T-helper 1 cell (primary cell): ENCODE measurements at places on chromosomes 7 and 10.

- no peak for DNase-seq
Observed at GRCh38 chr7:94374231-94374630, 20.5 kb upstream of the COL1A2 start.

- no peak for DNase-seq
Observed at GRCh38 chr10:101615525-101616116, 27.5 kb downstream of the DPCD start.

GRCh38 chr10:82210331-82210730, 335.3 kb downstream of the NRG3 start:
- no peak for DNase-seq

DNA sequence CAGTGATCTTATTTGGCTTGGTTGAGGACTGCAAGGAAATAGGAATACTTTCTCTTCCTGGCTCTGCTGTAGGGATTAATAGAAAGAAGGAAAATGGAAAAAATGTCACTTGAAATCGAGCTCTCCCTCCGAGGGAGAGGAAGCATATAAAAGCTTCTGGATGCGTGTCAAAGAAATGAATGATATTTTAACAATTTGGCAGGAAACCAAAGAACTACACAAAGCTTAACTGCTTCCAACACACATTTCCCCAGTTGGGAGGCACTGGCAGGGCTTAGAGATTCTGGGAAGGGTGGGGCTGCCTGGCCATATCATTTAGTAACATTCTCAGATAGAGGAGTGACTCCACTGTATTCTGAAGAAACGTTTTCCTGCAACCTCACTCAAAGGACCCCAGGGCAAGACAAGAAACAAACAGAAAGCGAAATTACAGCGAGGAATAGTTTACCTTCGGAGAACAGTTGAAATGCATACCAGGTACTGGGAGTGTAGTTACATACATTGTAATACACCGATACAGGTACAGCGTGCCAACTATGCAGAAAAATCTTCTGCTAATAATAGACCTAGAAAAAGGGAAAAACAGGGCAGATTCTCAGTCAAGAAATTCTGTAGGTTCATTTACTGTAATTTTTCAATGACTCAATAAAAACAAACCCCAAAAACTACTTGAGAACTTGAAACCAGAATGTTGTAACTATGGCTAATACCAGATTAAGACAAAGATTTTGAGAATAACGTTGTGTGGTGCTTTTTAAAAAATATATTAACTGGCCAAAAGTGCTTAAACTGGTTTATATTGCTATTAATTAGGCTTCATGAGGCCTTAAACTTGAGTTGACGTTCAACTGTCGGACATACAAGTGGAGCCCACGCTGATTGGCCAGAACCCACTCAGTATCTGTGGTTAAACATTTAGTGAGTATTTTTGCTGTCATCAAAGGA, 75.7 kb upstream of the ASAH2 start:
- no peak for DNase-seq

DNA sequence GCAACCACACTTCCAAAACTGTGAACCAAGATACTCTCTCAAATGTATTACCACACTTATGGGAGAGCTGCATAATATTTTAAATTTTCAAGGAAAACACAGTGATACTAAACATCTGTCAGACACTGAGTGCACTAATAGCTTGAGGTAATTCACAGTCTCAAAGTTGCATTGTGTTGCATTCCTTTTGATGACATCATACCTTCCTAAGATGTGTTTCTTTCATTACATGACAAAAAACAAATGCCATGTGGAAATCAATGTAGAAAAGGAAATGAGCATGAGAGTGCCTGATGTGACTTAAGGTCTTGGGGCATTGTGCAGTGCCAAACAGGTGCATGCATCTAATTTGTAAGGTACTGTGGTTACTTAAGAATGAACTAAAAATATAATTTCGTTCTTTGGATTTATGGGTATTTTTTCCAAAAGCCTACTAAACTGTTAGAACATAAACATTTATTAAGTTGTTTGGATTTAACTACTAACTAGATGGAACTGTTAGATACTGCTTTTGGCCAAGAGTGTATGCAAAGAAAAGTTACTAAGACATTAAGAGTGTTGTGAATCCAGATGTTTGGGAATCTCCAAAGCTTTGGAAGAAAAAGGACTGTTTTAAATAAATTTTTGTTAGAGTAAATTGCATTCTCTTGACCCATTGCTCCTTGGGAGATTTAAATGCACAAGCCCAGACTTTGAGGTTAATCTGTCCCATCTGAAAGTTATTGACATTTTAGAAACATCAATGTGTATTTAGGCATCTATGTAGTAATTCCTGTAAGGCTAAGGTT, 496.2 kb upstream of the SEMA3D start:
- DNase-seq: no peak

GRCh38 chr10:71039551-71039950, 151.2 kb upstream of the PCBD1 start:
- no peak for DNase-seq

- no peak for DNase-seq
Observed at GRCh38 chr7:84372155-84372621, 177.6 kb upstream of the SEMA3A start.

GRCh38 chr7:24477398-24478136, 95.7 kb upstream of the PALS2 start:
- DNase-seq: no peak

- no peak for DNase-seq
Observed at GRCh38 chr7:36607721-36608095, 116.6 kb downstream of the AOAH start.

- DNase-seq: no peak
Observed at GRCh38 chr7:88205179-88205578, 14.7 kb downstream of the SRI start.

GRCh38 chr7:146214842-146215241, 98.2 kb downstream of the CNTNAP2 start:
- no peak for DNase-seq

- no peak for DNase-seq
Observed at GRCh38 chr10:116553378-116553980, 7.7 kb downstream of the PNLIP start.

- no peak for DNase-seq
Observed at GRCh38 chr10:49597426-49598163, 12.5 kb upstream of the SLC18A3 start.

GRCh38 chr7:16985621-16986020, 103.8 kb upstream of the AGR3 start:
- no peak for DNase-seq

DNA sequence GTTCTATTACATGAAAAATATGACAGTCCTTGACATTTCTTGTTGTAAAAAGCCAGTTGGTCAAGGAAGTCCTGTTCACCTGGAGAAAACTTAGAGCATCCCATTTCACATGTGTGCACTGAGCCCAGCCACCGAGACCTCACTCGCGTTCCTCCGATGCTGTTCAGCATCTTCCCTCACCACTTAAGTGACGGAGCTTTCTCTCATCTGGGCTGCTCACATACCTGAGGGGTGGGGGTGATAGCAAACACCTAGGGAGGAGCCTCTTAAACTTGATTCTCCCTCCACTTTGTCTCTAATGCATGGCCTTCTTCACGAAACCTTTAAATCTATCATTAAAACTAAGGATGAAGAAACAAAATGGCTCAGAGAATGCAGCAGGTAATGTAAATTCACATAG, 950.2 kb downstream of the GATA3 start:
- no peak for DNase-seq

GRCh38 chr10:73859784-73860491, 14.4 kb downstream of the CAMK2G start:
- DNase-seq: no peak

DNA sequence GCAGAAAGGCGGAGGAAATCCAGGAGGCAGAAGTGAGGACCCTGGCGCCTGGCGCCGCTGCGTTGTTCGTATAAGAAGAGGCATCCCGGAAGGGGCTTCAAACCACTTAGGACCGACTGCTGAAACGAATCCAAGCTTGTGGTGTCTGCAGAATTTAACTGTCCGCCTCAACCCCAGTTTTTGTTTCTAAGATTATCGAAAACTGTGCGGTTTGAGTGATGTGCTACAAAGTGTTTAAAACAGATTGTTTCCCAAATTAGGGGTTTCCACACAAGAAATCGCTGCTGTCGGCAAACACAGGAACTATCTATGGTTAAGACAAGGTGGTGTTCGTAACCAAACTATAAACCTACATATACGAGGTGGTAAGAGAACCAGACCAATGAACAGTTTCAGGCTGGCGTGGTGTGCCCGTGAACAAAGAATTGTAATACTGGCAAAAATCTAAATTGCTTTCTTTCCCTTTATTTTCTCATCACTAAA, 835 bp upstream of the DGKI start:
- no peak for DNase-seq

DNA sequence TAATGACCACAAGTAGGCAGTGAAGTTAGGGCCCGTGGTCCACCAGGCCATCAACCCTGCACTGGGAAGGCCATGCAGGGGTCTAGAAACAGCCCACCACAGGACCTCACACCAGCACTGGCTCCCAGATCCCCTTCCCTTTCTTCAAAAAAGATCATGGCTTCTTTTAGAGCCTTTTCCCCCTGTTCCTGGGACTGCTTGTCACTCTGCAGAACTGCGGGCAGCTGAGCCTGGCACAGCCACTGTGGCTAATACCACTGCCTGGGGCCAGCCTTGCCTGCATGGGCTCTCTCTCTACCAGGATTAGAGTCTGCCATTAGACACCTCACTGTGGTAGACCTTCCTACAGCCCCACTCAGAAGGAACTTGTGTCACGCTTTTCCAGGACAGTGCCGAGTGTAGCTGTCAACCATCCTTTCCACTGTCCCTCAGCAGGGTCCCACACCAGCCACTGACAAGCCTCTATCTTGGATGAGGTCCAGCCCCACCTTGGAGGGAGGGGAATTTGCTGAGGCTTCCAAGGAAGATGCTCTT, 19.0 kb upstream of the C10orf90 start:
- DNase-seq: no peak
